ENCODE measurements at places on chromosomes 4 and X.

- DNase-seq, result peak; percentile 53
These were observed 12.0 kb downstream of the EREG start for GRCh38 chr4:74376888-74377483.

DNA sequence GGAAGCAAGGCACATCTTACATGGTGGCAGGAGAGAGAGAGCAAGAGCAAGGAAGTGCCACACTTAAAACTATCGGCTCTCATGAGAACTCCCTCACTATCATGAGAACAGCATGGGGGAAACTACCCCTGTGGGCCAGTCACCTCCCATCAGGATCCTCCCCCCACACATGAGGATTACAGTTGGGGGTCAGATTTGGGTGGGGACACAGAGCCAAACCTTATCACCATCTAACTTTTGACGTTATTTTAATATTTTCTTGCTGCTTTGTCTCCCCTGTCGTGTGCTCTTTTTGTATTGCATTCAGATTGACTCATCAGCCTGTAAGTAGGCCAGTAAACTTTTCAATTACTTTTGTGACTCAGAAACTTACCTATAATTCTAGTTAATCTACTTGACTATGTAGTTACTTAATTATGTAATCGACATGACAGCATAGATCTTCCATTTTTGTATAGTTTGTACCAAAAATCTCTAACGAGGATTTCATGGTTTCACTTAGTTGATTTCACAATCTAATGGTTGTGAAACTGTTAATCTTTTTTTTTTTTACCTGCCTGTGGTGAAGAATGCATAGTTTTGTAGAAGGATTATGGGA, 18.3 kb downstream of the STIM2 start:
- peak; percentile 58 for DNase-seq

DNA sequence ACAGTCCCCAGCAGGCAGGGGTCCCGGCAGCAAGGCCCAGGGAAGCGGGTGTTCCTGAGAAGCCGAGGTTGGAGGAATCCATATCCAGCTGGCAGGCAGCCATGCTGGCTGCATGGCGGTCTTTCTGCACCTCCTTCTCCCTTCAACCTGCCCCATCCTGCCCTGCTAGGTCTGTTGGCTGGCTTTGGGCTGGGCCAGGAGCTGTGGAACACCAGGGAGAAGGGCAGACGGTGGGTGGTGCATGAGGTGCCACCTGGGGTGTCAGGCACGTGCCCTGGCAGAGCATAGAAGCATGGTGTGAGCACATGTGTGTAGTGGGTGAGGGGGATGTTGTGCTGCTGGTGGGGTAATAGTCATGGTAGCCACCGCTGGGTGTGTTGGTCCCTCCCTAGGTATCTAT, 150.1 kb downstream of the PJA1 start:
- DNase-seq, result no peak

DNA sequence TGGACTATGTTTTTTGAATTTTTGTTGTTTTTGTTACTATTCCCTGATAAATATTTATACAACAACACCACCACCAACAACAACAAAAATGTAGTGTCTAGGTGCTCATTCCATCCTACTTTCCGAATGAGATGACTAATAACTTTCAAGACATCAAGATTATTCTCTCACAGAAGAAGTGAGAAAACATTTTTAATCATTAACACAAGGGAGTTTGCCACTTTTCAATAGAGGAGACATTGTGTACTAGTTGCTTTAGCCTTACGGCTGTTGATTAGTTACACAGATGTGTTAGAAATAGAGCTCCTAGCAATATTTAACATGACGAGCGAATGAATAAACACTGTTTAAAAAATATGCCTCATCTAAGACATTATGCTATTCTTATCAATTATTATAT, 898.8 kb downstream of the C4orf33 start:
- no peak for DNase-seq

DNA sequence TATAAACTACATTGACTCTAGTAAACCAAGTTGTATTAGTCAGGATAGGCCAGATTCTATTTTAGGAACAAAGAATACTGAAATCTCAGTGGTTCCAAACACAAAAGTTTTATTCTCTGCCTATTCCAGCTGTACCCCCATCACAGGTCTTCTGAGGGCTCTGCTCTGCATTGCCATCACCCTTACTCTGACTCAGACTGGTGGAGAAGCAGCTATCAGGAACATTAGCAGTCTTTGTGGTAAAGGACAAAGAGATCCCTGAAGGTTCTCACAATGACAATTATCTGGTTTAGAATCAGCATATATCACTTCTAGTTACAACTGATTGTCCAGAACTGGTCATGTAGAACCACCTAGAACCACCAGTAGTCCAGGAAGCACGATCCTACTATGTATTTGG, 251.1 kb downstream of the GLUD2 start:
- no peak for DNase-seq

GRCh38 chrX:32185160-32185559, 1026.2 kb downstream of the DMD start:
- DNase-seq, result no peak

DNA sequence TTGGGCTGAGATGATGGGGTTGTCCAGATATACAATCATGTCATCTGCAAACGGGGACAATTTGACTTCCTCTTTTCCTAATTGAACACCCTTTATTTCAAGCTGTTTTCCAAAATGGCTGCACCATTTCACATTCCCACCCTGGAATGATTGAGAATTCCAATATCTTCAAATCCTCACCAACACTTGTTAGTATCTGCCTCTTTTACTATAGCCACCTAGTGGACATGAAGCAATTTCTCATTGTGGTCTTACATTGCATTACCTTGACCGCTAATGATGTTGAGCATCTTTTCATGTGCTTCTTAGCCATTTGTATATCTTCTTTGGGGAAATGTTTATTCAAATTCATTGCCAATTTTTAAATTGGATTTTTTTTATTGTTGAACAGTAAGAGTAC, 364.8 kb downstream of the SMARCA1 start:
- no peak for DNase-seq

- no peak for DNase-seq
These were observed 11.3 kb upstream of the CHRNA9 start for GRCh38 chr4:40323866-40324265.

DNA sequence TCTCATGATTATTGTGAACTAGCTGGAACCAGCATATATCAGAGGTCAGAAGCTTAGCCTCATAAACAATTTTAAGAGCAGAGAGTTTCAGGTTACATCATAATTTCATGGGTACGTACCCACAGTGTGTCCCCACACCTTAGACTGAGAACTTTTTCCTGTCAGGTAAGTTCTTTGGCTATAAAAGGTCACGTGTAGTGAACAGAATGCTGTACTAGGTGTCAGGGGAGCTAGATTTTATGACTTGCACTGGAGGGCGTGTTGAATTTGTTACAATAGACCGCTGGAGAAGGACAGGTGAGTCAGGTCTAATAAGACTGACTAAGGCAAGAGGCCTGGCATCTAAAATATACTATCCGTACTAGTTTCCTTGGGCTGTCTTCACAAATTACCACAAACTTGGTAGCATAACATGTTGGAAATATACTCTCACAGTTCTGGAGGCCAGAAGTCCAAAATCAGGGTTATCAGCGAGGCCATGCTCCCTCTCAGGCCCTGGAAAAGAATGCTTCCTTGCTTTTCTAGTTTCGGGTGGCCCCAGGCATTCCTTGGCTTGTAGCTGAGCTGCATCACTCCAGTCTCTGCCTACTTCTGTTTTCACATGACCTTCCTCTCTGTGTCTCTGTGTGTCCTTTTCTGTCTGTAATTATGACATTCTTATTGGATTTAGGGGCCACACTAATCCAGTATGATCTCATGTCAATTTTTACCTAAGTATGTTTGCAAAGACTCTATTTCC, 512.0 kb upstream of the NR3C2 start:
- no peak for DNase-seq

DNA sequence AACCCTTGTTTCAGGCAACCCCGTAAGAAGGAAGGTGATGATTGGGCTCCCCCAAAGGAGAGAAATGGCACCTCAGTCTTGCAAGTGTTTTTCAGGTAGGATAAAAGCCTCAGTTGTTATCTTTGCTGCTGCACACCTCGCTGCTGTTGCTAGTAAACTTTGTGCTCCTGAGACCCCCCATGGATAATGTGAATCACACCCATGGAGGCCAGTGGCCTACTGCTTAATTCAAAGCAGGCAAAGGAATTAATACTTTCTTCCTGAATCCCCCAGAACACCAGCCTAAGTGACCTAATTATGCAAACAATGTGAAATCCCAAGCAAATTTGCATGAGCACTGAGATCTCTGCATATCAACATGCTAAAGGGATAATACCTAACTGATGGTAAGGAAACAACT, 337.5 kb downstream of the GRIA2 start:
- no peak for DNase-seq

DNA sequence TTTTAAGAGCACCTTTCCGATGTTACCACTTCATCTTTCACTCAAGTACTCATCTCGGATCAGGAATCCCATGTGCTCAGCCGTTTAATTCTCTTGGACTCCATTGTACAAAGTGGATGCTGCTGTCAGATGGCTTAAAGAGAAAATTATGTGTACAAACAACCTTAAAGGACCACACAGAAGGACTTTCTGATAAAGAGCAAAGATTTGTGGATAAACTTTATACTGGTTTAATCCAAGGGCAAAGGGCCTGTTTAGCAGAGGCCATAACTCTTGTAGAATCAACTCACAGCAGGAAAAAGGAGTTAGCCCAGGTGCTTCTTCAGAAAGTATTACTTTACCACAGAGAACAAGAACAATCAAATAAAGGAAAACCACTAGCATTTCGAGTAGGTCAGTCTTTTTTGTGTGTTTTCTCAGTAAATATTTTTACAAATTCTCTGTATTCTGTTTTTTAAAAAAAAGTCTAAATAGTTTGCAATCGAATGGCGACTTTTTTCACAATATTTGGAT, 20.1 kb downstream of the MMAA start:
- no peak for DNase-seq

DNA sequence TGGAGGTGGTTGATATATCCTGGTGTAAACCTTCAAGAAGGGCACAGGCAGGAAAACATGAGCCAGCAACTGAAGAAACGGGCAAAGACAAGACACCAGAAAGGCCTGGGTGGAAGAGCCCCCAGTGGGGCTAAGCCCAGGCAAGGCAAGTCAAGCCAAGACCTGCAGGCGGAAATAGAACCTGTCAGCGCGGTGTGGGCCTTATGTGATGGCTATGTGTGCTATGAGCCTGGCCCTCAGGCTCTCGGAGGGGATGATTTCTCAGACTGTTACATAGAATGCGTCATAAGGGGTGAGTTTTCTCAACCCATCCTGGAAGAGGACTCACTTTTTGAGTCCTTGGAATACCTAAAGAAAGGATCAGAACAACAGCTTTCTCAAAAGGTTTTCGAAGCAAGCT, 7.2 kb downstream of the ZFP42 start:
- no peak for DNase-seq

- DNase-seq, result no peak
These were observed 1.2 kb downstream of the PRMT9 start for GRCh38 chr4:147682755-147683154.

GRCh38 chr4:121685257-121685656, 11.5 kb downstream of the ANXA5 start:
- no peak for DNase-seq

- peak; percentile 33 for DNase-seq
These were observed 16.8 kb upstream of the IRAK1 start for GRCh38 chrX:154036513-154036912.

- no peak for DNase-seq
These were observed 88.0 kb upstream of the RAPGEF2 start for GRCh38 chr4:159014859-159015258.

- DNase-seq, result no peak
These were observed 223.1 kb upstream of the FAT1 start for GRCh38 chr4:186946682-186947294.

DNA sequence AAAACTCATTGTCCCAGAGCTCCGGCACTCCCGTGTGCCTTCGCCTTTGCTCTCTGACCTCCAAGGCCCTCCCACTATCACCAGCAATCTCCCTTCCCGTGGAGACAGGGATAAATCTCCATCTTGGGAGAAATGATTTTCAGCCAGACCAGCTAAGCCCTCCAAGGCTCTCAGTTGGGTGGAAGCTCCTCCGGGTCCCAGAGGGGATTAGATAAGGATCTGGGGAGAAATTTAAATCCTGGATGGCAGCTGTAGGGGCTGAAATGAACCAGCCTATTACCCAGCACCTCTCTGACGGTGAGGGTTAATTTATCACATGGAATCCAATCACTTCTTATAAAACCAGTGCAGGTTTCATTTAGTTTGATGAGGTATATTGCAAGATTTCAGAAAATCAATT, 366.2 kb downstream of the FBXW7 start:
- no peak for DNase-seq

GRCh38 chrX:22109442-22109841, 77.3 kb downstream of the PHEX start:
- no peak for DNase-seq

DNA sequence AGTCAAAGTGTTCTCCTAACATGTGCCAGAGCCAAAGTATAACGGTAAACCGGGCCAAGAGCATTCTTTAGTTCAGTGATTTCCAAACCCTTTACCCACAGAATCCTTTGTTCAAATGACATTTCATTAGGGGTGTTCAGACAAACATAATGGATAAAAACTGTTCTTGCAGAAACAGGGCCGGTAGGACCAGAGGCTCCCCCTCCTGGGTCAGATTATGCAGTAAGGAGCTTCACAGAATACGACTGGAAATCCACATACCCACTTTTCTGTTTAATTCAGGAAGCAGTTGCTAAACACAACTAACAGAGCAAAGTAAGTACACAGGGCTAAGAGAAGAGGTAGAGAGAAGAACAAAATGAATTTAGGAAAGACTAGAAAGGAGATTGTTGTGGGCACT, 46.6 kb upstream of the TMEM184C start:
- DNase-seq, result no peak

- no peak for DNase-seq
These were observed 200.0 kb upstream of the CASK start for GRCh38 chrX:42123369-42123768.

DNA sequence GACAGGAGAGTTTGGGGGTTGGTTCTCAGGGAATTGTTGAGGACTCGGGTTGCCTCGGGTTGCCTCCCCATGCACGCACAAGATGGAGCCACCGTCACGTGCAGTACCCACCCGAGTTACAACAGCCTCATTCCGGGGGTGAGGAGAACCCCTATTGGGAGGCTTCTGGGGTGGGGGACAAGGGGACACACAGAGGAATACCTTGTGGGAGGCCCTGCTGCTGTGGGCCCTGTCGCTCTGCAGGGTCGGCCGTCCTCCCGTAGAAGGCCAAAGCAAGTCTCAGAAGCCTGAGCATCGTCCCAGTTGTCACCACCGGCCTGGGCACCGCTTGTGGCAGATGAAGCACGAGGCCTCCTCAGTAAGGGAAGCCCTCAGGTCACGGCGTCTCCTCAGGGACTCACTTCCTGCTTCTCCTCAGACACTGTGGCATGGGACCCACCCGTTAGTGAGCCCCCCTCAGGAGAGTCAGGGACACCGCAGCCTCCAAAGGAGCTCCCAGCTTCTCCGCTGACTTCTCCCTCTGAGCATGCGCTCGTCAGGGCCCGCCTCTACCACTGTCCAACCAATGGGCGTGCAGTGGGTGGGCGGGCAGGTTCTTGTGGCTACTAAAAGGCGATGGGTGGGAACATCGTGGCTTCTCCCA, at the start of gene CT55:
Gene CT55 (minus strand): TSS at position 522 of the 643 bp plus-strand sequence. CDS start 227 bp downstream, at position 295.
- DNase-seq, result no peak

GRCh38 chr4:41550308-41550707, 12.4 kb downstream of the LIMCH1 start:
- peak; percentile 0 for DNase-seq
